ENCODE measurements at places on chromosomes 2 and 18.

DNA sequence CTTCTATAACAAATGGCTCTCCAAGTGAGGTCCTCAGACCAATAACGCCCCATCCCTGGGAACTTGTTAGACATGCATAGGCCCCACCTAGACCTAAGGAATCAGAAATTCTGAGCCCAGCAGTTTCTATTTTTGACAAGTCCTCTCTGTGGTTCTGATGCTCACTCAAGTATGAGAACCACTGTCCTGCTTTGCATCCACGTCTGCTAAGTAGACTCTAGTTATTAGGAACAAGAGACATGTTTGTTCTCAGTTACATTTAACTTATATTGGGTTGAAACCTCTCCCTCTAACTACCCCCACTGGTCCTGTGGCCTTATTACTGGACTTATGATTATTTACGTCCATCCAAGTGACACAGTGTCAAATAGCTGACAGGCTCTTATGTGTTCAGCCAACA lies 70.3 kb downstream of the TMEM17 start:
- no peak for DNase-seq

DNA sequence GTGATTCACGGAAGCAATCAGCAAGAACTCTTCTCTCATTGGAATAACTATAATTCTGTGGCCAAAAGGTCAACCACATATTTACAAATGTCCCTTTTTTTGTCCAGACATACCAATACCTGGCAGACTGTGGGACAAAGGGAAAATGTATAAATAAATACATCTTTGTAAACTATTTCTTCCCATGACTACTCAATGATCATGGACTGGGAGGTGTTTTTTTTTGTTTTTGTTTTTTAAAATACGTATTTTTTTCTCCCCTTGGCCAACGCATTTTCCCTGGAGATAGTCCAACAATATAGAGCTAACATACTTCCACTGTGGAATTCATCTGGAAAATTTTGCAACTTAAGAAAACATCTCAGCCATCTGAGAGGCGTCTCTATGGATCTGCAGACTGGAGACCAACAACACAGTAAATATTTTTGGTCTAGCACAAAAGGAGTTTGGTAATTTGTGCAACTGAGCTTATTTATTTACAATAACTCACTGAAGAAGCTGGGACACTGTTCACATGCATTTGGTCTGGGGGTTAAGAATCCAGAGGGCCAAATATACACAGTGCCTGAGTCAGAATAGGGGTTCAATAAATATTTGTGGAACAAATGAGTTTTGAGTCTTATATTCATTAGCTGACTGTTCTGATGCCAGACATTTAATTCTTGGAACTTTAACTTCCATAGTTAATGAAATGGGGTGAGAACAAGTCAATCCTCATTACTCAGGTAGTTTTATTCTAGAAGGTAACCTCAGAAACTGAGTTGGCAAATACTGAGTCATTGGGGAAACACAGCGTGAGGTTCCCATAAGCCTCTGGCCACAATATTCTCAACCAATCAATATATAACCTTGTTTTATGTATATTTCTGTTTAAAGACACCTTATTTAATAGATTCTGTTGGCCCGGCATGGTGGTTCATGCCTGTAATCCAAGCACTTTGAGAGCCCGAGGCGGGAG lies 36.2 kb downstream of the CCBE1 start:
- DNase-seq: no peak

GRCh38 chr2:74181739-74182138 lies 3.1 kb upstream of the MOB1A start:
- no peak for DNase-seq

GRCh38 chr2:46505472-46505783 lies 26.1 kb downstream of the TMEM247 start:
- DNase-seq: no peak

- no peak for DNase-seq
Measured at GRCh38 chr2:42951263-42951938, 159.0 kb upstream of the HAAO start.

DNA sequence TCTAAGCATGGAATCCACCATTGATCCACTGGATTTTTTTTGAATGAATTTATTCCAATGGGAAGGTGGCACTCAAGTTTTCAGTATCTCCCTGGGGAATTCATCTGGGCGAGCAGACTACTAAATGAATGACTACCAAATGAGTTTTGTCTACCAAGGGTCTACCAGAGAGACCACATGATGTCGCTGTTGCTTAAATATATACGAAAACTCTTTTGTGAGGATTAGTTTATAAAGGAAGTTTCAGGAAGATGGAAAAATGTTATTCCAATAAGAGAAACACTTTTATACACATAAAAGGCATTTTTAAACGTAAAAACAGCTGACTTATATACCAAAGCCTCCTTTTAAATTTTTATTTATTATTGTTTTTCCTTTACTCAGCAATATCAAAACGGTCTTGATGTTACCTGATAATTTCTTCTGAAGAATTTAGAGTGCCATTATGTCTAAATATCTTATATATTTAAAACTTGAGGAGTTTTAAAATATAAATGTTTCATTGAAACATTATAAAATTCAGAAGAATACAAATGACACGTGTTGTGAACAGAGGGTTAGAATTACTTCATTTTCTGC lies 139.7 kb downstream of the HRH4 start:
- peak; percentile 81 for DNase-seq

- DNase-seq: no peak
Measured at GRCh38 chr2:136727973-136728699, 37.2 kb upstream of the THSD7B start.

DNA sequence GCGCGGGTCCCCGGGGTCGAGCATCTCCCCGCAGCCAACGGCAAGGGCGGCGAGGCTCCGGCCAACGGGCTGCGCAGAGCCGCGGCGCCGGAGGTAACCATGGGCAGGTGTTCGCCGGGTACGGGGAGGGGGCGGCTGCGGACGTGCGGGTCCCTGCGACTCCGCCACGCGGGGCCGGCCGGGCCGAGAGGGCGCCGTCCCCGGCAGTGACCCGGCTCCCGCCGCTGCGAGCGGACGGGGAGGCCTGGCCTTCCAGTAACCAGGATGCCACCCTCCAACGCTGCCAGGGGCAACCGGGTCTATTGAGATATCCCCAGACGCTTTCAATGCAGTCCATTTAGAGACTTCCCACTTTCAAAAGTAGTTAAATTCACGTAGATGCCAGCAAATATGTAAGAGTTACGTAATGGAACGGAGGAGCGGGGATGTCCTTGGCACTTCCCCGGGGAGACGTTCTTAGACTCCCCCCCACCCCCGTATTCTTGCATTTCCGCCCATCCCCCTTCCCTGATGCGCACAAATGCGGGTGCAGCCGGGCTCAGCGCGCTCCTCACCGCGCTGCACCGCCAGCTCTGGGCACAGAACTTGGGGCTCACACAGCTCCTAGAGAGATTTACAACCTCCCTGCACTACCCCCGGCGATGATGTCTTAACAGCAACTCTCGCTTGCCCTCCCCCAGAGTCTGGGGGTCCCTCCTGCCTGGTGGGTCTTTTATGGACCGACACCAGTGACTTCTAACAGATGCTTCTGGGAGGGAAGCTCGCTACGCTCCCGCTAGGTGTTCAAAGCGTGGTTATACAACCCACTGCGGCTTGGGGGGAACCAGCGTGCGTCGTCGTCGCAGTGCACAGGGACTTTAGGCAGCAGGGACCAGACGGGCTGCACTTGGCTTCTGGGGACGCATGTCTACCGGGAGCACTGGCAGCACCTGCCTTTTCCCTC lies 657 bp downstream of the SGPP2 start:
- DNase-seq: no peak

DNA sequence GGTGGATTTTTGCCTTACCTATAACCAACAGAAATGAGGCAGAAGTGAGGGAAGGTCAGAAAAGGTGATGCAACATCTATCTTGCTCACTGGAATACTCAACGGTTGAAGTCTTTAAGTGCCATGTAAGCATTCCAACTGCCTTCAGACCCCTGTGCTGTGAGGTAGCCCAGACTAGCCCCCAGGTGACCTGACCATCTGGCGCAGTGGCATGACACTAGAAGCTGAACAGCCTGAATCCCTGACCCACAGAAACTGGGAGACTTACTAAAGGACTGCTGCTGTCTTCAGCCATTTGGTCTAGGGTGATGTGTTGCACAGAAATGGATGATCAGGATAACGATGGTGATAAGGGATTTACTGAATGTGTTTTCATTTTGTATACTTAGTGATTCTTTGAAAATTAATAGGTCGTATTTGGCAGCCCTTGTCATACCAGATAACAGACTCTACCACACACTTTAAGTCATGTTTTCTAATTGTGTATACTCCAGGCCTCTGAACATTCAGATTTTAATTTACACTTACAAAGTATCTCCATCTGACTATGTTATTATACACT lies 161.5 kb downstream of the STK39 start:
- DNase-seq: no peak

GRCh38 chr2:209505410-209505809 lies 81.6 kb downstream of the MAP2 start:
- DNase-seq: no peak

DNA sequence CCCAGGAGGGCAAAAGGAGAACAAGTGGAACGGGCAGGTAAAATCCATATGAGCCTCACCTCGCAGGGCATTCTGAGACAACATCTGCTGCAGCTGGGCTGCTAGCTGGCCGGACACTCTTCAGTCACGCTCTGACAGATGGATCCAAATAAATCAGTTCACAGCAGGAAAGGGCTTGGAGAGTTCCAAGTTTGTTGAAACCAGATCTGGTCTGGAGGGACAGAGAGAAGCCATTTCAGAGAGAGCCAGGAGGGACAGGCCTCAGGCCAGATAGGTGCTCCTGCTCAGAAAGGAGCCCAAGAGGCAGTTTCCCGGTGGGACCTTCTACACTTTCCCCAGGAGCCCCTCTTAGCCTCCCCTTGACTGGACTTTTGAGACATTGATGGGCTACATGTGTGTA lies 28.2 kb upstream of the TNP1 start:
- DNase-seq: no peak

- DNase-seq: peak; percentile 82
Measured at GRCh38 chr2:85539361-85540132, 579 bp downstream of the MAT2A start.

DNA sequence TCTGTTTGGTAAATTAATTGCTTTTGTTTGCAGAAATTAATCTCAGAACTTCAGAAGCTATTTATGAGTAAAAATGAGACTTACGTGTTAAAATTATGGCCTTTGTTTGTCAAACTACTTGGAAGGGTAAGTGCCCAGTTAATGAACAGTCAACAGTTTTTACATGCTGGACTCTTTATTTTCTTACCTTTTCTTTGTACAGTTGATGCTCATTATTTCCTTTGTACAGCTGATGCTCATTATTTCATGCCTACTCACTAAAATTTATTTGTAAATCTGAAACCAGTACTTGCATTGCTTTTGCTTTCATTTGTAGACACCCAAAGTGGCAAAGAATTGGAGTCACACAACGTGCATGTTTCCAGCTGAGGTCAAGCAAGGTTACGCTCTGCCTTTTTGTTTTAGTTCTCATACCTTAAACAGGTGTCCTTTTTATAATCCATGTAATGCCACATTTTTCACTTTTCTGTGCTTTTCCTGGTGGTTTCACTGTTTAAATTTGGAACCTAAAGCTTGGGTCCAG lies 13.3 kb downstream of the RIF1 start:
- no peak for DNase-seq

GRCh38 chr2:86791573-86791972 lies 860 bp upstream of the CD8A start:
- no peak for DNase-seq

GRCh38 chr2:48194641-48195040 lies 288.3 kb upstream of the FBXO11 start:
- DNase-seq: no peak

GRCh38 chr2:208266936-208267335 lies 881 bp downstream of the PIKFYVE start:
- no peak for DNase-seq

DNA sequence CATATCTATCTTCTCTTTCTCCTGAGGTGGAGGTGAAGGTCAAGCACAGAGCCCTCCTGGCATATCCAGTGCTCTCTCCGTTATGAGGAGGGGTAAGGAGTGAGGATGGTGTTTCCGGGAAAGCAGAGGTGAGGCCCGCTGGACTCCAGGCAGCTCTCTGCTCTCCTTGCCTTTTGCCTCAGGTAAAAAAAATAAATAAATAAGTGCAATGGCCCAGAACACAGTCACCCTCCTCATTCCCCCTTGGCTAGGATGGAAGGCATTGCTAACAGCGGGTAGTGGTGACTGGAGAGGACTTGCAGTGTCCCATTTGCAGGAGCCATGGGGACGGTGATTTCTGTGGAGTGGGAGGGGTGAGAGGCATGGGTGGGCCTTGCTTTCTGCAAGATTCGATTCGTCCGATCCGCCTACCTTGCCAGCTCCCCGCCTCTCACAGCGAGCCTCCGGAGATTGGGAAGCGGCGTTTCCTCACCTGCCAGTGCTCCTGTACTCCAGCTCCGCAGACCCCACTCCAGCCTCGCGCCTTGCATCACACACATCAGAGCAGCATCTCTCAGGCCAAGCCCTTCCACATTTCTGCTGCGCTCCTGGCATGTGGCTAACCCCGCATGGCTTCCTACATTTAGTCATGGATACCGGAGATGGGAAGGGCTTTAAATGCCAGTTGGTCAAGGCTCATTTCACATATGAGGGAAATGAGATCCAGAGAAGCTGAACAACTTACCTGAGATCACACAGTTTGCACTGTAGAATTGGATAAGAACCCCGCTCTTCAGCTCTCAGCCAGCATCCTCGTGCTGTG lies 155.2 kb downstream of the VAPA start:
- DNase-seq: no peak

DNA sequence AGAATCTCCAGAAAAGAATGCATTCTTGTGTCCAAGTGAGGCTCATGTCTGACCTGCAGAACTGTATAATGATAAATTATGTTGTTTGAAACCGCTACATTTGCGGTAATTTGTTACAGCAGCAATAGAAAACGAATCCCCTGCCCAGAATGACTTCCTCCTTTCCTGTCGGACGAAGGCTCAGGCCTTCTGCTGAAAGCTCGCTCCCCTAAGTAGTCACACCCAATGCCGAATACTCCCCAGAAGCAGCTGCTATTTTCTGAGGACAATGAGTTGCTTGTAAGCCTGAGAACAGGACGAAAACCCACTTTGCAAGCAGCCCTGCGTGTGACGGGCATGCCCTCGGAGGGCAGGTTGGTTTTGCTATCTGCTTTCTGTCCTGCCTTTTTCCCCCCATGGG lies 27.7 kb upstream of the PTPN4 start:
- DNase-seq: no peak

GRCh38 chr2:191839918-191840804 lies 6.7 kb downstream of the CAVIN2 start:
- DNase-seq: no peak

DNA sequence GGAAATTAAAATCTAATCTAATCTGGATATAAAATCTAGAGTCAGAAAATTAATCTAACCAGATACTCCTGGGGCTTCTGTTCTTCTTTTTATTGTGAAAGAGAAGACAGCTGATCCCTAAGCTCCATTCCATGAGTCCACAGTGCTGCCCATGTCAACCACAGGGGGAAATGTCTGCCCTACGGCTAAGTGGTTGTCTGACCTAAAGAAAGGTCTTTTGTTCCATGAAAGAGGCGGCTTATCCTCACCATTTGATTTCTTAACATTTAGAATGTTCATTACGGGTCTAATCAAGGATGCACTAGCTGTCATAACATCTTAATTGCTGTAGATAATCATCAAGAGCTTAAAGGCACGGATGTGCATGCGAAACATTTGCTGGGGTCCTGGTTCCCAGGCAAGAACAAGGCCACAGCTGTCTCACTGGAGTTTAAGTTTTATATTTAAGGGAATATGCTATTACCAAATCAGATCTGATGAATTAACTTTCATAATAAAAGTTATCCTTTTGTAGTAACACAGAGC lies 162.6 kb downstream of the PAX3 start:
- no peak for DNase-seq

- no peak for DNase-seq
Measured at GRCh38 chr2:127191331-127192219, 28.5 kb downstream of the CYP27C1 start.
